NCI-H1930 (cell line): ENCODE measurements at places on chromosomes 13 and 19.

DNA sequence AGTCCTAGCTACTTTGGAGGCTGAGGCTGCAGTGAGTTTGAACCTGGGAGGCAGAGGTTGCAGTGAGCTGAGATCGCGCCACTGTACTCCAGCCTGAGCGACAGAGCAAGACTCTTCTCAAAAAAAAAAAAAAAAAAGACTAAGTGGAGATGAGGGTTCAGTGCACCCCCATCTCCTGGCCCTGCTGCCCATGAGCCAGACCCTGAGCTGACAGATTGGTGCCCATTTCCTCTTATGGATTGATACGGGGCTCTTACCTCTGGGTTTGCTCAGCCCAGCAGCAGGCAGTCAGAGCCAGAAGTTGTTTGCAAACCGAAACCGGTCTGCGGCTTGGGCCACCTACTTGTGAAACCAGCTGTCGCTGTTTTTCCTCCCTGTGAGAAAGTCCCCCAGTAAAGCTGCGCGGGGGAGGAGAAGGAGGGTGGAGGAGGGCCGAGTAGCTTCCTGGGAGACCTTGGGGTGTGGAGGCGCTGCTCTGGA, 36.9 kb downstream of the ARRDC2 start:
- no peak for DNase-seq

DNA sequence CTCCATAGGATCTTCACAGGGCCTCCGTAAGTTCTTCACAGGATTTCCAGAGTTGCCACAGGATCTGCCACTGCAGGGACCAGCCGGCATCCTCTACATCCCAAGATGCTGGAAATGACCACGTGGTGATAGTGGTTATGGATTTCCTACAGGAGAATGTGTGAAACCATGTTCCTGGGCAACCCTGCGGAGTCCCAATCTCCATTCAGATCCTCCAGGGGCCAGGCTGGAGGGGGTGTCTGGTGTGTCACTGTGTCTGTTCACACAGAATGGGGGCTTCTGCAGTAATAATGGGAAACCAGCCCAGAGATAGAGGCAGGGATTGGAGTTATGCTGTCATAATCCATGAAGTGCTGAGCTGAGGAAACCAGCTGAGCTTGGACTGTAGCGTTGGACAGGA, 8.6 kb downstream of the LILRA6 start:
- no peak for DNase-seq

DNA sequence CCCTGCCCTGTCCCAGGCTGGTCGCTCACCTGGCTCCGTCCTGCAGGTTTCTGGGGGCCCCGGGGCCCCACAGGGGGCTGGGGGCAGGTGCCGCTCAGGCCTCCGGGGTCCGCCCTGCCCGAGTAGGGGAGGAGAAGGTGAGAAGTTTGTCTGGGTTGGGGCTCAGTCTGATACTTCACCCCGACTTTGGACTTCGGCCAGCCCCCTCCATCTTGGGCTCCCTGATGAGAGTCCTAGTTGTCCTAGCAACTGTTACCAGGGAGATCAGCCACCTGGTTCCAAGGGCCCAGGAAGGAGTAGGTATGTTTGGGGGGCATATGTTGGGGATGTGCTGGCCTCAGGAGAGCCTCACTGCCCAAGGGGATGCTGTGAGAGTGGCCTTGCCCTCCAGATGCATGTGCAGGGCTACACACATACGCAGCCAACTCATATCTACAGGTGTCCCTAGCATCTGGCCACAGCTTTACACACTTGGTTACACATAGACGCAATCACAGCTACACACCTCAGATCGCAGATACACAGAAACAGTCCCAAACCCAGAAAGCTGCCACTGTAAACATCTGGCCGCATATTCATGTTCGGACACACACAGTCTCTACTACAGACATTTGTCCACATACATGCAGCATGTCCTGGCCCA, 3.4 kb downstream of the NUMBL start:
- DNase-seq, result no peak

DNA sequence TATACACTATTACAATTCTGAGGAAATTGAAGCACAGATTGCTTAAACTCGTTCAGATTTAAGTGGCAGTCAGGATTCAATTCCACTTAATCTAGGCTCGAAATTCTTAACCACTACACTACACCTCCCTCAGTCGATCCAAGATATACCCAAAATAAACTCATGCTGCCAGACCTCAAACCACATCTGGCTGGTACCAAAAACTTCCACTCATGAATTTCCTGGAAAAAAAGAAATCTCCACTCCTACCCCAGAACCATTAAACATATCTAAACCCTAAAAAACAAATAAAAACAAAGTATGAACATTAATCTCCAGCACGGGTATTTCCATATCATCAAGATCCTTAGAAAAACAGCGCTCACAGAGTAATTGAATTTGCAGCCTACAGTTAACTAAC, 1.1 kb downstream of the ZFP30 start:
- DNase-seq, result no peak

DNA sequence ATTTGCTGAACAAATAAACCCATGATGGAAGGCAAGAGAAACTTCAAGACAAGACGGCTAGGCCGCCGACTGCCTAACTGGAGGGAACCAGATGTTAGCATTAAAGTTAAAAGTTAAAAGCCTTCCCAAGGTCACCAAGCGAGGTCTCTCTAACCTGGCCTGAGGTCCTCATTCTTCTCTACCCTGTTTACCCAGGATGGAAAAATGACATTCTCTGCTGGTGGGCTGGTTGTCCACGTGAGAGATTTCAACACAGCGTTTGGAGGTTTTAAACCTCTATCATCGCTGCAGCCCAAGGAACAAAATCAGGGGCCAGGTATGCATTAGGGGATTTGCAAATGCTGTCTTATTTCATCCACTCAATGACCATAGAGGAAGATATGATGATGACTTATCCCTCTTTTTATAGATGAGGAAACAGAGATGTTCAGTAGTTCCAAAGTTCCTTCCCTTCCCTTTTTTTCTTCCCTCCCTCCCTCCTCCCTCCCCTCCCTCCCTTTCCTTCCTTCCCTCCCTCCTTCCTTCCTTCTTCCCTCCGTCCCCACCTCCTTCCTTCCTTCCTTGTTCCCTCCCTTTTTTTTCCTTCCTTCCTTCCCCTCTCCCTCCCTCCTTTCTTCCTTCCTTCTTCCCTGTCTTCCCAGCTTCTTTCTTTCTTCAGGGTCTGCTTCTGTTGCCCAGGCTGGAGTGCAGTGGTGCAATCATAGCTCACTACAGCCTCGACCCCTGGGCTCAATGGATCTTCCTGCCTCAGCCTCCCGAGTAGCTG, 79.7 kb downstream of the INSR start:
- DNase-seq, result no peak

- DNase-seq, result no peak
Observed at GRCh38 chr13:40060296-40061007, 405.0 kb downstream of the COG6 start.

DNA sequence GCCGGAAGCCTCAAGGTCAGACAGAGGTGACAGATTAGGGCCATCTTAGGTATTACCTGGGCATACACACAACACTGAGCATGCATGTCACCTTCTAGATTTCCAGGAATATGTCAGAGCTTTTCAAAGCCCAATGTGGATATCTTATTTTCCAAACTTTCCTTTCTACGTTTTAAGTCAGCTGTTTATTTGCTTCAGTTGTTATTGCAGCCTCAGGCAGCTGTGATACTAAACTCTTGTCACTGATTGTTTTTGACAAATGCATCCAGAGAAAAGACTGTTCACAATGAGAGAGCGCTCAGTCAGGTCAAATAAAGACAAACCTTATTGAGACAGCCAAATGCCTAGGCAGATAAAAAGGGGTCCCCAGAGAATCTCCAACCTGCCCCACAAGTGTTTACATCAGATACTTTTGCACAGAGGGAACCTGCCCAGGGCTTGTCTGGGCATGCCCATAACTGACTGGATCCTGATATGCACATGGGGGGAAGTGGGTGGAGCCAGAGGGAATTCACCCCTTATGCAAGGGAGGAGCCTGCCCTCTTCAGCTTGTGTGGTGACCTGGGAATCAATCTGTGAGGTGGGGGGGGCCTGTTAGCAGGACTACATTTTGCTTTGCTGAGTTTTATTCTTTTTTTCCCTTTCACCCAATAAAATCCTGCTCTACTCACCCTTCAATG, 28.5 kb downstream of the MED4 start:
- DNase-seq, result no peak

GRCh38 chr13:22428188-22428828, 752.5 kb upstream of the SGCG start:
- no peak for DNase-seq

- no peak for DNase-seq
Observed at GRCh38 chr19:16164222-16164890, 9.0 kb downstream of the CIB3 start.

DNA sequence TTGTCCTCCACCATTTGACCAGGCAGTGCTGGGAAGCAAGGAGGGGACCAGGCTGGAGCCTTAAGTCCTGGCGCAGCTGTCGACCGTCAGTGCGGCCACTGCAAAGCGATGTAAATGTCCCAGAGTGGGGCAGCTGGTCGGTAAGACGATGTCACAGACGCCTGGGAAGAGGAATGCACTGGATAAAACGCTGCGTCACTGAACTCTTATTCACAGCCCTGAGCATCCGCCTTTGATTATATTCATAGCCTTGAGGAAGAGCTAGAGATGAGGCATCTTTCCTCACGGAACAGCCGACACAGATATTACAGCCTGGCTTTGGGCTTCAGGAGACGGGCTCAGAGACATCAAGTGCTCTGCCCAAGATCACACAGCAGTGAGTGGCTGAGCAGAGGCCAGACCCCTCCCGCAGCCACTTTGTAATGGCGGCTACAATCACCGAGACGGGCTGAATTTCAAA, 17.6 kb upstream of the TUBGCP3 start:
- DNase-seq, result no peak

DNA sequence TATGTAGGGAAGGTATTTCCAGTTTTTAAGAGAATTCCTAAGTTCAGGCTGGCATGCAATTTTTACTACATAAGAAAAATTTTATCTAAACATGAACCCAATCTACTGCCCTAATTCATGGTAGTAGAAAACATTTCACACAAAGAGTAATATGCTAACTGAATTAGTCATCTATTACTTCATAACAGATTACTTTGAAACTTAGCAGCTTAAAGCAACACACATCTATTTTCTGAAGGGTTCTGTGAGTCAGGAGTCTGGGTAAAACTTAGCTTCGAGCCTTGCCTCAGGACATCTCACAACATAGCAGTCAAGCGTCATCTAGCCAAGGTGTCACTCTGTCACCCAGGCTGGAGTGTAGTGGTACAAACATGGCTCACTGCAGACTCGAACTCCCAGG, 537.5 kb downstream of the DCT start:
- DNase-seq, result no peak

DNA sequence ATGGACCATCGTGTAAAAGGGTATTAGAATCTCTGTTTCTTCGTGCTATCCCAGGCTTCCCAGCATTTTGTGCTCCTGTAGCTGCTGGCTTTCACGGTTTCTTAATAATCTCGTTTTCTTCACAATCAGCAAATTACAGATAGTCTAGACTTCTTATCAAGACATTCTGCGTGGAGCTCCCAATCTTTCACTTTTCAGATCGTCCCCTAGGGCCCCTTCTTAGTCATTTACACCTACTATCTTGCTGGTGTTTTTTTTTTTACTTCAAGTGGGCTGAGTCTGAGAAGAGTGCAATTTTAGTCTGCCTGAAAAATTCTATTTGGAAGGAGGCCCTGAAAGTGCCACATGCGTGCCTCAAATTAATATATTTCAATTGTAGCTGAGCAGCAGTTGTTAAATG, 275.1 kb downstream of the SHISA2 start:
- no peak for DNase-seq

DNA sequence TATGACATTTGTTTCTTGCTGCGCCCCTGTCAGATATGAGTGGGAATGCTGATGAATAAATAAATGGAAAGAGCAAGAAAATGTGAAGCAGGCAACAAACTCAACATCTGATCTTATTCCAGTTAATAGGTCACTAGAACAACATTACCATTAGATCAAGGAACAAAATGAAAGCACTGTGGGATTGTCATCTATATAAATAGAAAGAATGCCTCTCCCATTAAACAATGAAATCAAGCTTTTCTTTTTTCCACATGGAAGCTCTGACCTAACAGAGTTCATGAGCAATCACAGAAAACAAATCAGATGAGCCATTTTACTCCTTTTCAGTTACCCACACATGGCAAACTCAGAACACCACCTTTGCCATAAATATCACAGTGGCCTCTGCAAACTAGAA, 354.8 kb downstream of the SUCLA2 start:
- DNase-seq, result no peak

- no peak for DNase-seq
Observed at GRCh38 chr19:38844093-38844686, 5.6 kb downstream of the HNRNPL start.

DNA sequence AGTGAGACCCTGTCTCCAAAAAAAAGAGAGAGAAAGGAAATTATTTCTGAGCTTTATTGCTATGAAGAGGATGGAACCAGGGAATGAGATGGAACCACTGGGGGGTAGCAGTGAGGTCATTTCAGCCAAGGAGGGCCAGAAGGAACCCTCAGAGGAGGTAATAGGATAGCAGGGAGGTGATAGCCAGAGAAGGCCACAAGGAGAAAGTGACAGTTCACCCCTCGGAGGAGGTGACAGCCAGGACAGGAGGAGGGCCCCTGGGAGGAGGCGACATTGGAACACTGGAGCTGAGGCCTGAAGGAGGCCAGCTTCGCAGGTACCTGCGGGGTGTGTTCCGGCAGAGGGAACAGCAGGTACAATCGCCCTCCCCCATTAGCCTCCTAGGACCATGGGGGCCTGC, 675 bp upstream of the PGPEP1 start:
- DNase-seq, result no peak

- DNase-seq, result no peak
Observed at GRCh38 chr13:30796132-30796572, 60.8 kb downstream of the ALOX5AP start.

- DNase-seq, result no peak
Observed at GRCh38 chr13:47337781-47338507, 441.1 kb upstream of the HTR2A start.

DNA sequence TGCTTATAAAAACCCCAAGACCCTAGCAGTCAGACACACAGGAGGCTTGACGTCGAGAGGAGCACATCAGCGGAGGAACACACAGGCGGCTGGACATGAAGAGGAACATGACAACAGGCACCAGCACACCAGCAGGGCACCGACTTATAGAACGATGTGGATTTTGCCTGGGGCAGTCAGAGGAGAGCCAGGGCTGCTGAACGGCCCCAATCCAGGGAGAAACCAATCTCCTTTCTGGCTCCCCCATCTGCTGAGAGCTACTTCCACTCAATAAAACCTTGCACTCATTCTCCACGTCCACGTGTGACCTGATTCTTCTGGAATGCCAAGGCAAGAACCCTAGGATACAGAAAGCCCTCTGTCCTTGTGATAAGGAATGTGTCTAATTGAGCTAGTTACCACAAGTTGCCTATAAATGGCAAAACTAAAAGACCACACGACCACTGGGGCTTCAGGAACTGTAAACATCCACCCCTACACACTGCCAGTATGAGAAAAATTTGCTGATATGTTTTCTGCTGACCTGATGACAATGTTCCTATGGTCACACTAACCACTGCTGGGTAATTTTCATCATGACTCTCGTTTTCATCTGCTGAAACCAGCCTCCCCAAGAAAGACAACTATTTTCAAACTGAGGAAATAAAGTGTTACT, 35.8 kb upstream of the CEACAM21 start:
- DNase-seq, result no peak
